ENCODE measurements at places on chromosomes 12 and 14.

DNA sequence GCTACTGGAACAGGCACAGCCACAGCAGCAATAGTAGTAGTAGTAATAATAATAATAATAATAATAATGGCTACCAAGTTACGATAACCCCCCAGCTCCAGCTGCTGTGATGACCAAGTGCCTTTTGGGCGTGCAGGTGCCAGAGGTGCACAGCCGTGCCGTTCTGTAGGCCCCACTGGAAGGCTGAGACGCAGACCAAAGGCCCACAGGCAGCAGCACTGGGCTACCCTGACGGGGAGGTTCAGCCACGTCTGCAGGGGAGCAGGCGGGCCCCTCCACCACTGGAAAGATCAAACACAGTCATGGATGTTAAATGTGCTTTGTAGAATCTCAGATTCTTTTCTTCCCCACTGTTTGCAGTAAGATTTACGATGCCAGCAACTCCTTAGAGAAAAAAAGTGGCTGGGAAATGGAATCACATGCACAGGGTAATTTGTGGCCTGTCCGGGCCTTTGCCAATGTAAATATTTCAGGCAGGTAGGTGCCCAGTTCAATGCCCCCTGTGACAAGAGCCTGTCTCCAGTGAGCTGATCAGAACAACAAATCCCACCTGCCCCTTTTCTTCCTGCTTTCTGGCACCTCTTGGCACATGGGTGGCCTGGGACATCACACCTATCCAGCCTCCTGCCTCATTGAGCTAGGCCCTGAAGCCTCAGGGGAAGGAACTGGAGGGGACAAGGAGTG is 32.6 kb downstream of the CCDC85C start:
- no peak for DNase-seq

DNA sequence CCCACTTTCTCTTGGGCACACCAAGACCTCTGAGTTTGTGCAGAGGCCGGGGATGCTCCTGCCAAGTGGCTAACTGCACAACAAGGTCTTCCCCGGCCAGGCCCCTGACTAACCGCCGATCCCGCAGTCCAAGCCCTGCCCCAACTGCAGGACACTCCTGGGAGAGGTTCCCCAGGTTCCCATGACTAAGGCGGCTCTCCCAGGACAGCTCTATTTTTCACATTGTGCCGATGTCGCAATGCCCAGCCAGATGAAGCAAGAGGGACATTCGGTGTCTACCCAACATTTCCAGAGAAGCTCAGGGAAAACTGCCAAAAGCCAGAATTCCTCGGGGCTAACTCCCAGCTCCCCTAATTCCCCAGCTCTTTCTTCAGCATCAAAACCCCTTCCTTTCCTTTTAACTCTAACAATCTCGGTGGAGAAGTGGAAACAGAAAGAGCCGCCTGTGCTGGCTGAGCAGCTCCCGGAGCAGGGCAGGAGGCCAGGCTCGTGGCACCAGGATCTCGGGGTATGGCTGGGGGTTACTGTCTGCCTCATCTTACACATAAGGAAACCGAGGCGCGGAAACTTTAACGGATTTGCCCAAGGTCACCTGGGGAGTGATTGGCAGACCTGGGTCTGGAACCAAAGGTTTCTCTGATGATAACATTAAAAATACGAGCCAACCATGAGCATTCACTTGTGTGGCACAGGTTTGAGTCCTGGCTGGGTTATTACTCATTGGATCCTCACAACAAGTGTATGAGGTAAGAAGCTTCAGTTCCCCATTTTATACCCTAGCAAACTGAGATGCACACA is 318.2 kb downstream of the BCL11B start:
- DNase-seq: no peak

DNA sequence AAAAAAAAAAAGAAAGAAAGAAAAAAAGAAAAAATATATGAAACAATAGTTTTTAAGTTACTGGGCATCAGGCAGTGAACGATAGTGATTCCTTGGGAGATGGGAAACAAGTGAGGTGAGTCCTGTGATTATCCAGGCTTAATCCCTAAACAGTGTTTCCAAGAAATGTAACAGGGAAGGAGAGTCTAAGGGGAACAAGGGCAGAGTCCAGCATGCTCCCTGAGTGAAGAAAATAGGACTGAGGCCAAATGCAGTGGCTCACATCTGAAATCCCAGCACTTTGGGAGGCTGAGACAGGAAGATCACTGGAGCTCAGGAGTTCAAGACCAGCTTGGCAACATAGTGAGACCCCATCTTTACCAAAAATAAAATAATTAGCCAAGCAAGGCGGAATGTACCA is 40.7 kb downstream of the R3HDM2 start:
- DNase-seq: no peak

DNA sequence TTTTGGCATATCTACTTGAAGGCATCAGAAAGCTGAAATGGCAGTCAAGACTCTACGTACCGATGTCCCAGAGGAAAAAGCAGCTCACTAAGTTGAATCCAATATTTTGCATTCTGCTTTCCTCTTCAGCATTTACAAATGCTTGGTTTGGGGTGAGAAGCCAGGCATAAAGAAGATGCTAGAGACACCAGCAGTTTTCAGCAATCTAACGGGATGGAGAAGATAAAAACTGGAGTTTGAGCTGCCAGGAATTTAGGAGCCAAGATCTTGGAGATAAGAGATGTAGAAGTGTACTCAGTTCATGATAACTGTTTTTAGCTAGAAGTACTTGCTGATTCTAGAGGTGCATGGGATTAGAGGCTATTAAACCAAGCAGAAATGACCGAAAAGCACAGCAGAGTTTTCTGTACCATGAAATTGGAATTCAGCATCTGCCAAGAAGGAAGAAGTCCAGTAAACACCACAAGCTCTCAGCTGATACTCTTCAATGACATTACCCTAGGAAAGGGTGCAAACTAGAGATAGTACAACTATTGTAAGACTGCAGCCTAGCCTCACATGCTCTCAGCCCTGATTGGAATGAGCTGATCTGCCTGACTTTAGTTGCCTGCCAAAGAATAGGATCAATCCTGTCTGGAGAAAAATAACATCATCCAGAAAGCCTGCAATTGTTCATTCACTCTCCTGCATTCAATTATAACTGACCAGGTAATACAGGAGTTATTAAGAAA is 7.4 kb upstream of the ALDH1L2 start:
- DNase-seq: no peak

Measured in activated CD4-positive, CD25-positive, alpha-beta regulatory T cell (primary cell).